ENCODE measurements at places on chromosomes 5 and 9.

- DNase-seq = no peak
Measured at GRCh38 chr9:16358751-16359150, 511.7 kb downstream of the BNC2 start.

DNA sequence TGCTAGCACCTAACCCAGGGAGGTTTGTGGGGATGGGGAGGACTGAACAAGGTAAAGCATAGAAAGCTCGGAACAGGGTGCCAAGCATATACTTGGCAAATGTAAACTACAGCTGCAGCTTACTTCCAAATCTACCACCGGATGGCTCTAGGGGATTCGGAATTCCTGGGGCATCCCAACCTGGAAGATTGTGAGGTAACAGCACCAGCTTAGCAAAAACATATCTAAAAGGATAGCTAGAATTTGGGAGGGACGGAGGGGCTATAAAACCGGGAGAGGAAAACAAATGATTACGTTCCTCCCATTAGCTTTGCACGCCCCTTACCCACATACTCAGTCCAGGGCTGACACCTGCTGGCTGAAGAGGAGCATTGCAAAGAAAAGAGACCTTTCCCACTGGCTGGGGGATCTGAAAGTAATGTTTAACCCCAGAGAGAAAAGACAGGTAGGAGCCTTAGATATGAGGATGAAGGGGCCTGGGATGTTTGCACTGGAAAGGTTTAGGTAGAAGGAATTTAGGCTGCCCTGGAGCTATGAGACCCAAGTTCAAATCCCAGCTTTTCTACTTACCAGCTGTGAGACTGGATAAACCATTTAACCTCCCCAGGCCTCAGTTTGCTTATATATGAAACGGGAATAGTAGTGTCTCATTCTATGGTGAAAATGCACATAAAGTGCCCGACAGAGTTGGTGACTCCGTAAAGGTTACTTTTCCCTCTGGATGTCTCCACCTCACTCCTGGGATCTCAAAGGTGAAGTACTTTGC, 73.6 kb downstream of the FAM114A2 start:
- peak; percentile 79 for DNase-seq

- DNase-seq = no peak
Measured at GRCh38 chr9:115884846-115885245, 268.7 kb upstream of the PAPPA start.

DNA sequence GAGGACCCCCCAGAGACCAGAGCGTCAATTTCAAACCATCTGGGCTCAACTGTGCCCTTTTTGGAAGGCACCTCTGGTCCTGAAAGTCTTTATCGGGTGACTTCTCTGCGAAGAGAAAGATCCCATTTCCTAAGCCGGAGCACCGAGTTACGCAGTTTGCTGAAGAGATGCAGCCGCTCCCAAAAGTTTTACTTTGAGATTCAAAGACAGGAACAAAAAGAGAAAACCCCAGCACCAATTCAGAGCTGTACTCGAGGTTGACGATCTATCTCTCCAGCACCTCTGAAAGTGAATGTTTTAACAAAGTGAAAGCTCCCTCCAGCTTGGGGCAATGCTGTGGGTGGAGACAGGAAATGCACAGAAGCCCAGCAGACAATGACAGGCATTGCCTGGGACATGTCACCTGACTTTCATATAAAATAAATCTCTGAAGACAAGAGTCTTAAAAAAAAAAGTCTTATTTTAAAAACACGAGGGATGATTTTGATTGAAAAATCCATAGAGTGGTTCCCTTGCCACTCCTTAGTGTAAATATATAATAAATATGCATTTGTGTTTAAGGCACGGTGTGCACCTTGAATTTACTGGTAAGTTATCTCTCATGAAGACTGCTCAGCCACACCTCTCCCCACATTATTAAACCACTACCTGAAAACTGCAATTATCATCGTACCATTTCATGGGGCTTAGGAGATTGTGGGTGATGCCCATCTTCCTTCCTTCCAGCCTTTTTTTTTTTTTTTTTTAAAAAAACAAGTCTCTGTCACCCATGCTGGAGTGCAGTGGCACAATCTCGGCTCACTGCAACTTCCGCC, 79.9 kb downstream of the FNBP1 start:
- DNase-seq = peak; percentile 26

DNA sequence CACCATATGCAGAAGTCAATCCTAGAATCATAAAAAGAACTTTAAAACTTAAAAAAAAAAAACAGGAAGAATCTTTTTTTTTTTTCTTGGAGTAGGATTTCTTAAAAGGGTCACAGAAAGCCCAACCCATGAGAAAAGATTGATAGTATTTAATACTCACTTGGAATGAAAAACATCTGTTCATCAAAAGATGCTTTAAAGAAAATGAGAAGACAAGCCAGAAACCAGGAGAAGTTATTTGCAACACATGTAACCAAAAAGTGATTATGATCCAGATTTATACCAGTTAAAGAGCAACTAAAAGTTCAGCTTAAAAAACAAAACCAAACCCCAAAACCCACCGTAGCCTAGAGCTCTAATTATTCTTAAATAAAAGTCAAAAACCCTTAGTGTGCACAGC, 69.3 kb downstream of the TLE4 start:
- no peak for DNase-seq

Measured in AG08396 (cell line).